ENCODE measurements at places on chromosomes 5 and 9.
A peak's percentile ranks its signal among the peaks of the same experiment; 100 is the strongest.

DNA sequence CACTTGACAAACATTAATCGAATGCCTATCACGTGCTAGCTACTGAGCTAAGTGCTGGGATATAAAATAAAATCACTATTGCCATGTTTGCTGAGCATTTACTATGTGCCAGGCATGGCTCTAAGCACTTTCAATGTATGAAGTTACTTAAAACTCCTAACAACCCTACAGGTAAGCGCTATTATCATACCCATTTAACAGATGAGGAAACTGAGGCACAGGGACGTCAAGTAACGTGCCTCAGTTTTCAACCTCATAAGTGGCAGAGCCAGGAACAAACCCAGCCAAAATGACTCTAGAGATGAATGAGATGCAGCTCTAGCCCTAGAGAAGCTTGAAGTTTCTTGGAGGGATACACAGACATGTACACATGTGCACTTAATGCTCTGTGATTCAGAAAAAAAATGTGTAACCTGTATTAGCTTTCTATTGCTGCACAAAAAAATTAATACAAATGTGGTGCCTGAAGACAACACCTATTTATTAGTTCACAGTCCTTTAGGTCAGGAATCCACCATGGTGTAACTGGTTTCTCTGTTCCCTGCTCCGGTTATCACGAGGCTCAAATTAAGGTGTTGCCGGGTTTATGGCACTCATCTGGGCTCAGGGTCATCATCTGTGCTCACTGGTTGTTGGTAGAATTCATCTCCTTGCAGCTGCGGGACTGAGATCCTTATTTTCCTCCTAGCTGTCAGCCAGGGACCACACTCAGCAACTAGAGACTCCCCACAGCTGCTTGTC is 33.7 kb downstream of the TTLL11 start:
- DNase-seq, result no peak

DNA sequence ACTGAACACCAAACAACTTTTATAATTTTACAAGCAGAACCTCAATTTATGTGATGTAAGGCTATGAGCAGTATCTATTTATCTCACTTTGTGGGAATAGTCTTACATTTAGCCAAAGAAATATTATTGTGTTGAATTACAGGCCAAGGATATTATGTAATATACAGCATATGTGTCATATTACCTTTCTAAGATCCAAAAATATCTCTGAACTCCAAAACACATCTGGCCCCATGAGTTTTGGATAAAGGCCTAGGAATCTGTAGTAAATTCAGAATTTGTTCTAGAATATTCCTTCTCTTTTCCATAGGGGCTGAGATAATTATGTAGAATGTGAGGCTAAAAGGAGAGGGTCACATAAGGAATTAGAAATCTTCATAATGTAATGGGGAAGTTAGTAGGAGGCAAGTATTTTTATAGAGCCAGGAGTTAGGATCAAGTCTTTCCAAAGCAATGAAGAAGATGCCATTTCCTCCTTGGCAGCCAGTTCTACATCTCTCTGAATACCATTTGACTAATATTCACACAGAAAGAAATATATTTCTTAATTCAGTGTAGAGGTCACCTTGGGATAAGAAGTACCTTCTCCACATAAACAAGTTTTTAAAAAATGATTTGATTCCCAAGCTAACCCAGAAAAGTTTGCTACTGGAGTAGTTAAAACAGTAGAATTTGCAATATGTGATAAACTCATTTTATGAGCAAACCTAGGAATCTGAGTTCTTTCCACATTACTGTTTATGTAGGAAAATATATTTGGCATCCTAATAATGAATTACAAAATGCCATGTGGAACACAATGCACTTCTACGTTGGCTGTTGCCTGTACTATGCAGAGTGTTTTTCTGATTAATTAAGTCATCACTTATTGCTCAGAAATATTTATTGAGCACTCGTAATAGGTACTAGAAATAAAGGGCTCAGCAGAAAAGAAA is 20.3 kb upstream of the GRAMD2B start:
- no peak for DNase-seq

- no peak for DNase-seq
These were observed 93.2 kb upstream of the ADAMTS16 start for GRCh38 chr5:5046680-5047502.

DNA sequence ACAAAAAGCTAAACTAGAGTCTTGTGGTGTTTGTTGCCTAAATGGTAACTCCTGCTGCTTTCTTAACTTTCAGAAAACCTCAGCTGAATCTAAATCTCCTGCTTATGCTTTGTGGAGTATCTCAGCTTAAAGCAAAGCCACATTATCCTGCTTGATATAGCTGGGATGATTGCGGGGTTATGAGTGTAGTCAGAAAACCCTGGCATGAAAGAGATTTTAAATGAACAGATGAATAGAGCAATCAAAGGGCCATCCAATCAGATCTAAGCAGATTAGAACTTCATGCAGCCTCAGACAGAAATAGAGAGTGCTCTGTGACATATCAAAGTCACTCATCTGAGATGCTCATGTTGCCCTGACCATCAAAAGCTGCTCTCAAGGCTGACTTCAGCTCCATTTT is 305.5 kb downstream of the DMRT2 start:
- DNase-seq, result no peak

GRCh38 chr5:118578093-118578492 is 410.3 kb downstream of the DTWD2 start:
- no peak for DNase-seq

GRCh38 chr5:93805616-93806379 is 64.4 kb upstream of the POU5F2 start:
- DNase-seq, result no peak

DNA sequence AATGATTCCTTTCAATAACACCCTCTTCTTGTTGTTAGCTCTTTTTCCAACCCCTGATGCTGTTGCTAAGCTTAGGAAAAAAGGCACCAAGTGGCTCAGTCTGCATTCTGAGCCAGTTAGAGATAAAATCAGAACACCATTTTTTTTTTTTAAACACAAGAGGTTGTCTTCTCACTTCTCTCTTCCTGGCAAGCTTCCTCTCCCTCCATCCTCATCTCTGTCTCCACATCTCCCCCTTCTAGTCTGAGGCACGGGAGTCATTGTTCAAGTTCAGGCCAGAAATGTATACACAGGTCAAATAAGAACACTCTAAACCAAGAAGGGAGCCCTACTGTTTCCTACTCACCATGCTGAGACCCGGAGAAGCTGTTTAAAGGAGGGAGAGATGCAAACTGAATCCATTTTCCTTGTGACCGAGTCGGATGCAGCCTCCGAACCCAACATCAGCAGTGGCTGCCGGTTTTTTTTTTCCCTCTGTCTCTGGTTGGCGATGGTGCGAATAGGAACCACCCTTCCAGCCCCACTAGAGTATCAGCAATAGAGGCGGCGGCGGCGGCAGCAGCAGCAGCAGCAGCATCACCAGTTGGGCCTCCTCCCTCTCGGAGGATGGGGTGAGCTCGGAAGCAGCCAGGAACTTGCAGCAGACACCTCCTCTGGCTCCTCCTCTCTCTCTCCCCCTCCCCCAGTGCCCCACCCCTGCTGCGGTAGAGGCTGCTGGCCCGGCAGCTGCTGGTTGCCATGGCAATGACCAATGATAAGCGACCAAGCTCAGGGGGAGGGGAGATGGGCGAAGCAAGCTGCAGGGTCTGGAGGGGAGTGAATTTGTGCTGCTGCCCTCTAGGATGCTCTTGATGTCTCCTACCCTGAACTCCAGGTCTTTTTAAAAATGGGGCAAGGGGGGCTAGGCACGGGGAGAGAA is at the start of gene JAKMIP2:
JAKMIP2 (minus strand) TSS at position 619 of the 919 bp plus-strand sequence. CDS start 110,922 bp downstream, outside the sequence.
- peak; percentile 58 for DNase-seq

- DNase-seq, result no peak
These were observed 16.8 kb downstream of the SERINC5 start for GRCh38 chr5:80238778-80239679.

GRCh38 chr5:115558388-115558956 is 13.9 kb upstream of the FEM1C start:
- DNase-seq, result no peak

- DNase-seq, result no peak
These were observed 334.2 kb downstream of the SPOCK1 start for GRCh38 chr5:137164961-137165360.

GRCh38 chr5:172999372-172999973 is 15.9 kb downstream of the ATP6V0E1 start:
- DNase-seq, result no peak

GRCh38 chr9:112044186-112044585 is 130.9 kb downstream of the SUSD1 start:
- no peak for DNase-seq

DNA sequence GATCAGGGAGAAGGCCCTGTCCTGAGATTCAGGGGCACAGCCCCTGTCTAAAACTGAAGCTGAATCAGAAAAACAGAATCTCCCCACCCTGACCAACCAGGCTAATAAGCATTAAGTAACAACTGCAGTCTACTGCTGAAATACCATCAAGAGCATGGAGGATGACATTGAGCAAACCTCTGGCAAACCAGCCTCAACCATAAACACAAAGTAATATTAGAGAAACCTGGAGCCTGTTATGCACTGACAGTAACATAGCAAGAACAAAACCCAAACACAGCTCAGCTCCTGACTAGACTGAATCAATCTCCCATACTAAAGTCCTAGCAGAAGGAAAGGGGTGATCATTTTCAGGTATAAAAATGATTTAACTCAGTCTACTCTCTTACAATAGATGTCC is 24.8 kb upstream of the CCL21 start:
- DNase-seq, result no peak

DNA sequence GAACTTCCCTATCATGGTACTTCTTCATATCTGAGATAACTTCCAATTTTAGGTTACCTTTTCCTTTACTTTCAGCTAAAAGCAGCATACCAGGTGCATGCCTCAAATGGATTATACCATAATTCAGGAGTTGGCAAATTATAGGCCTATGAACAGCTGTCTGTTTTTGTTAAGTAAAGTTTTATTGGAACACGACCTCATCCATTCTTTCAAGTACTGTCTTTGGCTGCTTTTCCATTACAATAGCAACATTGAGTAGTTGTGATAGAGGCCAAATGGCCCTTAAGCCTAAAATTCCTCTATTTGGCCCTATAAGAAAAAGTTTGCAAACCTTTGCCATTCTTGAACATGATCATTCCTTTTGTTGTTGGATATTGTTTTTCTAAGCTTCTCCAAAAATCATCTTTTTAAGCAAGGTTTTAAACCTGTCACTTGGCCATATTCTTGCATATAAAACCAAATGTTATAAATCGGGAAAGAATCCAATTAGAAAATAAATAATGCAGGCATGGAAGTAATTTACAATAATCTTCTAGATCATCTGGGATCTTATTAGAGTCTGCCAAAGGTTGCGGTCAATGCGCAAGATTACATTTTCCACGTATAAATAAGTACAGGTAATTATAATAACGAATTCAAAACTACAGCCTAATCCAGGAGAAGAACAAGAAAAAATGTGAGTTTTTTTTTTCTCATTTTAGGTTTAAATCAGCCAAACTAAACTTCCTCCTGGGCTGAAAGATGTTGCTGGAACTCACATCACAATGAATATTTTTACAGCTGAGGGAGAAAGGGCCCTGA is 226.5 kb upstream of the ANKRD55 start:
- no peak for DNase-seq

GRCh38 chr9:125932012-125932411 is 184.8 kb downstream of the PBX3 start:
- no peak for DNase-seq

DNA sequence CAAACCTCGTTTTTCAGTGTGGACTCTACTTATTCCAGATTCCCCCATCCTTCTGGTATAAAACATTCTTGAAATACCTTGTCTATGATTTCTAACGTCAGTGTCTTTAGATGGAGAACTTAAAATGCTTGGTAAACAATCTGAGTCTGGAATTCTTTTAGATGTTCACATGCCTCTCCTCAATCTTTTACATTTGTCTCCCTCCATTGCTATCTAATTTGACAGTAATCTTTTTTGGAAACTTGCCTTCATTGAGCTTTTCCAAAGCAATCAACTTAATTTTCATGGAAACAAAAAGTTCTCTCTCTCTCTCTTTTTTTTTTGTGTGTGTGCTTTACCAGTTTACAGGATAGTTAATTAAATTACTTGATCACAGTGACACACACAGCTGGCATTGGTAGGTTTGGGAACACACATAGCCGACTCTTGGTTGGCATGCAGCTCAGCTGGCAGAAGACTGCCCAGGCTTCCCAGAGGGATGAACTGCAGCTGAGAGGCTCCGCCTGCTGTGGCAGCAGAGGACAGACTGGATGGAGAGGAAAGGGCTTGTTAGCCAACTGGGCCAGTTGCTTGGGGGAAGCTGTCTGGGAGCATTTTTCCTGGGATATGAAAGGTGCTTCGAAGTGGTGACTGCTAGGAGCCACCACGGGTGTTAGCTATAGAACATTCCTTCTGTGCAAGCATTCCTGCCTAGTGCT is 271.3 kb downstream of the ZSWIM6 start:
- DNase-seq, result no peak

DNA sequence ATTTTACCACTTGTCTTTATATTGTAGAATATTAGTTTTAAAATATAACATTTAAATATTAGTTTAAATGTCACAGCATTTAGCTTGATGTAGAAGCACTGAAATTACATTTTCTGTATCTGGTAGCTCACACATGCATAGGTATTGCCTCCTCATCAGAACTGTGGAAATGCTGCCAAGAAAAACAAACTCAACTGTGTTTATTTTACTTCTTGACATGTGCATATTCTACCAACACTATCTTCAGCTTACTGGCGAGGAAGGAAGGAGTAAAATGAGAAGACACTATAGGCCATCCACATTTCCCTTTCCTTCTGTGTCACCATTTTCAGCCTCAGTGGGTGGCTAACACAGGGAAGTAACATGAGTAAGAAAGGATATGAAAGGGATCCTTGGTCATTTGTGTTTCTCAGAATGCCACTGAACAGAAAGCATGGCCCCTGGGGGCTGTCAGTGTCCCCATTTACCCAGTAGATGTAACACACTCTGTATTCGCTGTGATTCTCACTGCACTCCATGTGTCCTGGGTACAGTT is 81.0 kb upstream of the HTR4 start:
- no peak for DNase-seq

GRCh38 chr5:38837416-38837815 is 8.4 kb upstream of the OSMR start:
- DNase-seq, result no peak

- DNase-seq, result no peak
These were observed 144.4 kb downstream of the NSG2 start for GRCh38 chr5:174189654-174190541.

DNA sequence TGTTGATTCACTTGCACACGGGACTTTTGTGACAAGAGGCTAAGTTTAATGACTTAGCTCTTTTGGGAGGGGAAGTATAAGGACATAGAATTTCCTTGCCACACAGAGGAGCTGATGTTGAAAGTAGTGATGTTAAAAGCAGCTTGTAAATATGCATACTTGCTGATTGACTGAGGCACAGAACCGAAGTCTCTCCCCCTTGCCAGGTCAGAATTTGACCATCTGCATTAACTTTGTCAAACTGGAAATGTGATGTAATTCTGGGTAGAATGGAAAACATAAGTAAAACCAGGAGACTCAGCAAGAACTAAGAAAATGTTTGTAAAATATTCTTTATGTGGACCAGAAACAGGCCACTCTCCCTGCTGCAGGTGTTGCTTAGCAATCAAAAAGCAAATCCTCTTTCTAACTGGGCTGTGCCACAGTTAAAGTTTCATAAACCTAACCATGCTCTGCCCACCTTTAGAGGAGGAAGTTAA is 284.2 kb downstream of the NR3C1 start:
- DNase-seq, result no peak

All from stimulated activated CD8-positive, alpha-beta memory T cell treated with anti-CD3 and anti-CD28 coated beads, Interleukin-4, amount 100 ng/mL, for 1 hour (primary cell).